ENCODE measurements at places on chromosomes 5 and 9. TPM values are rescaled to one million over a fixed set of nuclear protein-coding genes. Genes with fewer than 3 reads are reported as not detected.
A peak's percentile ranks its signal among the peaks of the same experiment; 100 is the strongest.

The CDKN2B-AS1 gene
- total RNA-seq, result 0.83 TPM

The GOLM1 gene
- 41.4 TPM for total RNA-seq

GRCh38 chr9:5459289-5459829, 9.0 kb downstream of the CD274 start:
- no peaks in the 10 kb centered on the region for H3K27me3 ChIP-seq
- peaks cover 64% of the 10 kb centered on the region for H3K36me3 ChIP-seq
- DNase-seq, result no peak
- peaks cover 56% of the 10 kb centered on the region for H3K4me1 ChIP-seq
- H3K27ac ChIP-seq, result peak overlapping the region; percentile 14

DNA sequence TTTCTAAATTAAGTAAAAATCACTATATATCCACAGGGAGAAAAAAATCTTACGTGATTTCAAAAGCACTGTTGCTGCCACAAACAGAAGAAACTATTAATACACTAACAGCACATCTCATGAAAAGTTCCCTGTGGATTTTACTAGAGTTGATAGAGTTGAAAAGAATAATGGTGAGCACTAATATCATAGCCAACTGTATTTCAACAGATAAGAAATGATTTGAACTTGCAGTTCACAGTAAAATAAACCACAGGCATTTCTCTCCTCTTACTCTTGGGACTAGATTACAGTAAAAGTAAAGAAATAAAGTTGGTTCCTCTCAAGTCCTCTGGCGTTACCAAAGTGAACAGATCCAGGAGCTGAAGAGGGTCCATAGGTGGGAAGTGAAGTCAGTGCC, 27.9 kb downstream of the AGTPBP1 start:
- H3K4me3 ChIP-seq, result no peak overlapping the region
- no peak overlapping the region for H3K27ac ChIP-seq
- no peaks in the 10 kb centered on the region for H3K27me3 ChIP-seq
- H3K36me3 ChIP-seq, result no peaks in the 10 kb centered on the region
- H3K4me1 ChIP-seq, result no peaks in the 10 kb centered on the region

The CNTRL gene
- 9.4 TPM for total RNA-seq

- H3K4me1 ChIP-seq, result peaks cover 10% of the 10 kb centered on the region
- peak overlapping the region; percentile 23 for H3K4me3 ChIP-seq
- H3K27me3 ChIP-seq, result peaks cover 16% of the 10 kb centered on the region
- no peak for DNase-seq
- H3K36me3 ChIP-seq, result no peaks in the 10 kb centered on the region
- no peak overlapping the region for H3K27ac ChIP-seq
Measured at GRCh38 chr5:36724467-36725332, 118.3 kb downstream of the SLC1A3 start.

Data from HFFc6 (cell line).